BJ (cell line): ENCODE measurements at places on chromosomes 2 and 18.

GRCh38 chr2:127415593-127416505 is 2.4 kb upstream of the PROC start:
- DNase-seq: no peak

DNA sequence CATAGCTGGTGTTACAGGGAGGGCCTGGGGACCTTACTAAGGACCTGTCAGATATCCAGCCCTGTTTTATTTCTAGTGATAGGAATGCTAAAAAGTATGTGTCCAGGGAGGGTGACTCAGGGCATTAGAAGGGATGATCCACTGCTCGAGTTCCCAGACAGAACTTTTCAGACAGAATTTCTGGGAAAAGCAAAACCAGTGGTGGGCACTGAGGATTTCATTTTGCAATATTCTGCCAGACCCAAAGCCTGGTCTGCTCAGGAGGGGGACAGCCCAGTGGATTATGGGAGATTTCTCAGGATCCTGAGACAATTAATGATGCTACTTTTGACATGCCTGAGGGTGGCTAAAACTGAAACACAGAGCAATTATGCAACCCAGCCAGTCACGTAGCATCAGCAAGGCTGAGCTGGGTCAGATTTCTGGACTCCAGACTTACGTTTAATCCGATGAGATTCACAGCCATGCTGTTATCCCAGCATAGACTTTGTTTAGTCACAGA is 4.7 kb upstream of the KCNE4 start:
- peak; percentile 88 for DNase-seq

GRCh38 chr2:238456449-238456848 is 29.7 kb downstream of the ASB1 start:
- DNase-seq: no peak

DNA sequence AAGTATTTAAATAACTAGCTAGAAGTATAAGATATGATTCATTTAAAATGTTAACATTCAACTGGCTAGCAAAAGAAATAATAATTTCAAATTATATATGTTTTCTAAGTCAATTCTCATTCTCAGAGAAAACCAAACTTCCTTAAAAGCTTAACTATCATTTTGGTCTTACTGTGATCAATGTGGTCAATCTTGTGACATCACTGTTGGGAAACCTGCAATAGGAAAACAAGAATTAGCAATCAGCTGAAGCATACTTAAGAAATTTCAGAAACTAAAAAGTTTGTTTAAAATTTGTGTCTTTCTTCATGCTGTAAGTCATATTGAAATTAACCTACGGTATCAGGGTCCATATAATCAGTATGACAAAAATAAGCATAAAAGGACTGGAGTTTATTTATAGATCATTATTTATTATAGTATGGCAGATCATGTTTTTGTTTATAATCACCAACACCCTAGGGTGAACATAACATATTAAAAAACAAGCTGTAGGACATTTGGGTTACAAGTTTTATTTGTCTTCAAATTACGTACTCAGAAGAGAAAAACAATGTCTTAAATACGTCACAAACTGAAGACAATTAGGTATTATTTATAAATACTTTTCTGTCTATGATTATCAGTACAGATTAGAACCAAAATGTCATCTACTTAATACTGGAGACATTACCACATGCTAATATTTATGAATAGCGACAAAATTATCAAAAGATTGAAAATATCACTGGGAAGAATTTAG is 60.5 kb downstream of the BAZ2B start:
- DNase-seq: no peak

GRCh38 chr2:105544591-105545377 is 145.9 kb upstream of the FHL2 start:
- no peak for DNase-seq

- DNase-seq: no peak
These were observed 19.9 kb upstream of the BCL2L11 start for GRCh38 chr2:111100765-111101162.

DNA sequence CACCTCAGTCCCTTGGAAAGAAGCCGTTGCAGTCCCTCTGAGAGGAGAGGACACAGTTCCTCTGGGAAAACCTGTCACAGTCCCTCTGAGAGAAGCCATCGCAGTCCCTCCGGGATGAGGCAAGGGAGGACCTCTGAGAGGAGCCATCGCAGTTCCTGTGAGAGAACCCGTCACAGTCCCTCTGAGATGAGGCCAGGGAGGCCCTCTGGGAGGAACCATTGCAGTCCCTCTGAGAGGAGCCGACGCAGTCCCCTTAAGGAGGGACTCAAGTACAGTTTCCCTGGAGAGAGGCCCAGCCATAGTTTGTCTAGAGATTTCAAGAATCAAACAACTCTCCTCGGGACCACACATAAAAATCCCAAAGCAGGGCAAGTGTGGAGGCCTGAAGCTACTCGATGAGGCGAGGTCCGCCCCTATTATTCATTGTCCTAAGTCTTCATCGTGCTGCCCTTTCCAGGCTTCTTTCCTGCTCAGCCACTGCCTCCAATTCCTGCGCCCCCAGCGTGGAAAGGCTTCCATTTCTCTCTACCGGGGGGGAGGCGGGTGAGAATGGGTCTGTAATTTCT is 630 bp upstream of the ZNF512 start:
- no peak for DNase-seq

DNA sequence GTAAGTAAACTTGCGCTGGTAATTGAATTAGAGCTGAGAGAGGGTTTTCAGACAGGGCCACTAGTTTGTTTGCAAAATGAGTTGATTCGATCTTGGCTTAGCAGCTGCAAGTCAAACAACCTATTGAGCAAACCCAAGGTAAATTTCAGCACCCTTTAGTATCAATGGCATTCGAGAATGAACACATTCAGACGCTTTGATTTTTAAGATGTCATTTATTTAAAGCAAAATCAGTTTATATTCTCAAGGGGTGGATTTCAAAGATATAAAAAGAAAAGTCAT is 44.2 kb downstream of the TGIF1 start:
- no peak for DNase-seq

DNA sequence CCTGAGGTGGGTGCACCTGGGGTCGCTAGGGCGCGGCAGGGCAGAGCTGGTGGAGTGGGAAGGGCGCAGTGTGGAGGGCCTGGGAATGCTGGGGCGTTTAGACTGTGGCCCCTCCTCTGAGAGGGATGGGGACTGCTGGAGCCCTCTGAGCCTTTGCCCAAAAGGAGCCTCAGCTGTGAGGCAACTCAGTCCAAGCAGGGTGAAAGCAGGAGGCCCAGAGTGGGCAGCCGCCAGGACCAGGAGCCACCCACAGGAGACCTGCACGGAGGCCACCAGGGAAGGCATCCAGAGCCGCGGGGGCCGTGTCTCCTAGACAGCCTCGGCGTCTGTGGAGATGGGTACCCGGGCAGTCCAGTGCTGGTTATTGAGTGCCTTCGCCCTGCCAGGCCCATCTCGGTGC is 114.9 kb downstream of the SEPTIN10 start:
- no peak for DNase-seq
